ENCODE measurements at places on chromosomes 1 and 21.

GRCh38 chr1:41350055-41350378, 11.2 kb upstream of the FOXO6 start:
- no peak for DNase-seq

DNA sequence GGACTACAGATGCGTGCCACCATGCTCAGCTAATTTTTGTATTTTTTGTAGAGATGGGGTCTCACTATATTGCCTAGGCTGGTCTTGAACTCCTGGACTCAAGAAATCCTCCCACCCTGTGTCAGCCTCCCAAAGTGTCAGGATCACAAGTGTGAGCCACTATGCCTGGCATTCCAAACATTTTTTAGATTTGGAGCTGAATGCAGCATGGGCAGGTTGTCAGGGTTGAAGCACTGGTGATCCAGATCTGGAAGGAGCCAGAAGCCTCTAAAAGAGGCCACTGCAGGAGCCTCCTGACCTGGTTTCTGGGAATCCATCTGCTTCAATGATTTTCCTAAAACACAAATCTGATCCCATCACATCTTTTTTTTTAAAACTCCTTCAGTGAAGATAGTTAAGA, 1.8 kb upstream of the CTPS1 start:
- DNase-seq, result no peak

- no peak for DNase-seq
These were observed 78.2 kb downstream of the SKI start for GRCh38 chr1:2306151-2306978.

GRCh38 chr1:31759298-31760023, 4.7 kb downstream of the ADGRB2 start:
- peak; percentile 31 for DNase-seq

- no peak for DNase-seq
These were observed 55.3 kb downstream of the SEC16B start for GRCh38 chr1:177914603-177915002.

DNA sequence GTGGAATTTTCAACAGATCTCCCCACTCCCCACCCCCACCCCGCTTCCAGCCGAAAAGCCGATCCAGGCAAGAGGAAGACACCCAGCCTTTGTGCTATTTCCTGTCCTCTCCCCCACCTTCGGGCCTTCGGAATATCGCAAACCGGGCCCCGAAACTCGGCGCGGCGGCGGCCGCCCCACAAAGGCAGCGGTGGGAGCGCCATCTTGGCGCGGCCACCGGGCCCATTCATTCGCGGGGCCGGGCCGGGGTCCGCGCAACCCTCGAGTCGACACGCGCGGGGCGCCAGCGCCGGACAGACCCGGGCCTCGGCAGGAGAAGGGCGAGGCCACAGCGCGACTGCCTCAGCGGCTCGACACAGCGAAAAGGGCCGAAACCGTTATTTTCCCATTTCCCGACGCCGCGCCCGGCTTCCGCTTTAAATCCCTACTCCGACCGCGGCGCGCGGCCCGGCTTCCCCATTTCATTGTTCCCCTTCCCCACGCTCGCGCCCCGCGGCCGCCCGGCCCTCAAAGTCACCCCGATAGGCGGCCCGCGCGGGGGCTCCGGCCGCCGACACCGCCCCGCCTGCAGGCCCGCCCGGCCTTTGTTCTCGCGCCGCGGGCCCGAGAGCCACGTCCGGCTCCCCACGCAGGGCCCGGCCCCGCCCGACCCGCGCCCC, 911 bp downstream of the GNB1 start:
- peak; percentile 77 for DNase-seq

- no peak for DNase-seq
These were observed 2021.9 kb downstream of the MRPL39 start for GRCh38 chr21:23585419-23585818.

GRCh38 chr1:17120481-17120877, 1.2 kb upstream of the PADI2 start:
- DNase-seq, result no peak

DNA sequence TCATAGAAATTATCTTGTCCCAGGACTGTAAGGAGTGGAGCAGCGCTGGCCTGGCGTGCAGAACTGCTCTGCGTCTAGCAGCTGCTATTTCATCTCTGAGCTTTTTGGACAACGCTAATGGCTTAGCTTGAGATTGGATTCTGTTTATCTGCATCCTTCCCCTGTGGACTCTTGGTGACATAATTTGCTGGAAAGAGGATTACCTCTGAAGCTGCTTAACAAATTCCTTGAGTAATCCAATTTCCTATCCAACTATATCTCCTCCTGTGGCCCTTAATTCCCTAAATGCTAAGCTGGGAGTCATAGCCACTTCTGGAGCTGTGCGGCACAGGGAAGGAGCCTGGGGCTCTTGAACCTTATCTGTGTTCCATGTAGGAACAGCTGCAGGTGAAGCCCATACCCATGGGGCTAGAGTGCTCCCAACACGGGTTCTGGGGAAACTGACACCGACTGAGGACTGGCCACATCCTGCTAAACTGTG, 43.2 kb downstream of the IL6R start:
- DNase-seq, result no peak

GRCh38 chr1:168235548-168235885, 9.7 kb downstream of the SFT2D2 start:
- DNase-seq, result no peak

GRCh38 chr1:211643324-211644212, 31.9 kb downstream of the NEK2 start:
- no peak for DNase-seq

Measured in NB4 (cell line).